ENCODE measurements at places on chromosomes 7 and 10. TPM values are rescaled to one million over a fixed set of nuclear protein-coding genes. Genes with fewer than 3 reads are reported as not detected.

Gene IDI2
- total RNA-seq: not detected

Gene ANKRD30A
- total RNA-seq: 0.12 TPM

Gene ZNF365
- 20.2 TPM for total RNA-seq

Gene GPC2
- total RNA-seq: 2.3 TPM

GRCh38 chr10:72379062-72379461 is 24.3 kb upstream of the DNAJB12 start:
- DNase-seq: no peak

DNA sequence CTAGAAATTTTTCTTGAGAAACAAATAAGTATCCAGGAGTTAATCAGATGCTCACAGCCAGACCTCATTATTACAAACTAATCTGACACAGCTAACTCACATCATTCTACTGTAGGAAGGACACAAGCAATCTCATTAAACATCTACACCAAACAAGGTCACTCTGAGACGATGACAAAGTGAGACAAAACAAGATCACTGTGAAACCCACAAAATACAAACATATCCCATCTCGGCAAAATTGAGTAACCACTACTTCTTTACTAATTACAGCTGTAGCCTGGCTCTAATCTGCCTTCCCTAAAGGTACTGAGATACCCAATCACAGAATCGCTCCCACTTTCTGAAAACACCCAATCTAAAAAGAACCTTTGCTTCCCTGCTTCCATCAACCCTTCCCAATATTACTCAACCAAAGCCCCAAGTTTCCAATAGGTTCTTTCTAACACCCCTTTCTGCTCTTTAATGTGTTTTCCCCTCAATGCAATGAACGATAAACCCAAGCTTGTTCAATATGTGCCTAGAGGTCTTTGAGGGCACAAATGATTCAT is 26.9 kb downstream of the CCDC6 start:
- DNase-seq: no peak

- no peak for DNase-seq
Observed at GRCh38 chr7:23205909-23206767, 24.3 kb downstream of the NUP42 start.

DNA sequence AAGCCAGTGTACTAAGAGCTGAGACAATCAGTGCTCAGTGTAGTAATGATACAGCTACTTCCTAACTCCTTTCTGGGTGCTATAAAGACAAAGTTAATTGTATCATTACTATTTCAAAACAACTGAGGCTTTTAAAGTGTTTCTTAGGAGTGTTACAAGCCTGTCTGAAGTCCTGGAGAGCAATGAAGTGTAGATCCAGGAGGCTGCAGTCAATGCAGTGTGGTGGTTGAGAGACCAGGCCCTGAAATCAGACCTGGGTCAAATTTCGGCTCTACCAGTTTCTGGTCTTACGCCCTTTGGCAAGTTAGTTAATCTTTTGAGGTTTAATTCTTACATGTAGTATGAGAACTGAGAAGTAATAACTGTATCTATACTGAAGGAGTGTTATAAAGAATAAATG is 387.0 kb downstream of the SDK1 start:
- peak; percentile 4 for DNase-seq

DNA sequence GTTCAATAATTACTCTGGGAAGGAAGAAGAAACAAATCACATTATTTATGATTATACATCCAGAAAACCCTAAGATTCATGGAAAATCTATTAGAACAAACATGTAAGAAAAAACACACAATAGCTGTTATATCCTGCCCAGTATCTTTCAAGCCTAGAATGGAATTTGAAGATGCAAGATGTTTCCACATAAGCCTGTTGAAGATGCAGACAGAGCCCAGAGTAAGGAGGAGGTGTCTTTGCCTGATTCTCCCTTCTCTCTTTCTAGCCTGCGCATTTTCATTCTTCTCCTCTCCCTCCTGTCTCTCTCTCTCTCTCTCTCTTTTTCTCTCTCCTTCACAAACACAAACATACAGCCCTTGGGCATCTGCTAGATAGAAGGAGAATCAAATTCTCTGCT is 170.1 kb upstream of the INHBA start:
- no peak for DNase-seq

- DNase-seq: peak; percentile 50
Observed at GRCh38 chr7:33893377-33893776, 12.0 kb upstream of the BMPER start.

- no peak for DNase-seq
Observed at GRCh38 chr7:96676919-96677318, 32.7 kb downstream of the SEM1 start.

DNA sequence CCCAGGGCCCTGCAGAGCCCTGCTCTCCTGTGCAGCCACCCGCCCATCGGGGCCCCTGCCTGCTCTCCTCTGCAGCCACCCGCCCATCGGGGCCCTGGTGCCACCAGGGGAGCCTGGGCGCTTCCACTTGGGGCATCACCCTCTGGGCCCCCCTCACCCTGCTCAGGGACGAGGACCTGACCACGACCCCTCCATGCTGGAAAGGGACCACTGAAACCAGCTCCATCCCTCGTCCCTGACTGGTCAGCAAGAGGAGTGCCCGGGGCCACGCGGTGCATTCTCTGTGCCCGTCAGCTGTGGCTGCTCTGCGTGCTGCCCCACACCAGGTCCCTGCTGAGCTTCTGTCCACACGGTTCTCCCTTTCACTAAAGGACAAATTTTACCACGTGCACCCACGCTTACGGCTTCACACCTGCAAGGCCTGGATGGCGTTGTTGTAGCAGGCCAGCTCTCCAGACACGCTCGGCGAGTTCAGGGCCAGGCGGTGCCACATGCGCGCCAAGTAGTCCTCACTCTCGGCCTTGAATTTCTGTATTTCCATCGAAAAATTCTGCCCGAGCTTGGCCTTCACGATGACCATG is 57.6 kb downstream of the CFAP46 start:
- DNase-seq: no peak

Measured in PC-3 (cell line).